Smooth muscle cell of trachea (primary cell): ENCODE measurements at places on chromosomes 2 and 18. TPM values are rescaled to one million over a fixed set of nuclear protein-coding genes. Genes with fewer than 3 reads are reported as not detected.

Gene SP5
- not detected in 2 replicates for total RNA-seq

Gene SLC9A2
- total RNA-seq = under 0.01 TPM in 2 replicates

Gene FSHR
- not detected in 2 replicates for total RNA-seq

Gene REG1B
- total RNA-seq = not detected in 2 replicates

Gene GALNT5
- total RNA-seq = 62.3 and 81.0 TPM in 2 replicates

Gene LINC00305
- total RNA-seq = not detected in 2 replicates

Gene SCTR
- not detected in 2 replicates for total RNA-seq

Gene PROM2
- 0.29 and 0.83 TPM in 2 replicates for total RNA-seq

Gene C2orf66
- total RNA-seq = 0.17 and 0.29 TPM in 2 replicates

Gene GPBAR1
- not detected in 2 replicates for total RNA-seq

Gene TEKT4
- not detected in 2 replicates for total RNA-seq

Gene RMC1
- 21.1 and 30.1 TPM in 2 replicates for total RNA-seq

Gene KLHL29
- total RNA-seq = 4.2 and 13.9 TPM in 2 replicates

Gene MEP1B
- total RNA-seq = 0.17 TPM in 1 of 2 replicates, not detected in the other

Gene RIT2
- not detected in 2 replicates for total RNA-seq

Gene SLC5A7
- total RNA-seq = not detected in 2 replicates

Gene DOCK10
- total RNA-seq = 36.9 and 37.7 TPM in 2 replicates

Gene SAG
- not detected in 2 replicates for total RNA-seq

Gene RUFY4
- total RNA-seq = not detected in 2 replicates

Gene CSRNP3
- total RNA-seq = 2.8 and 3.0 TPM in 2 replicates

Gene TMBIM1
- total RNA-seq = 111 and 299 TPM in 2 replicates

Gene CDH19
- not detected in 2 replicates for total RNA-seq

Gene CAPN14
- 0.33 and 0.58 TPM in 2 replicates for total RNA-seq

Gene LDLRAD4
- under 0.01 and 0.17 TPM in 2 replicates for total RNA-seq

Gene CERKL
- total RNA-seq = 0.15 and 0.17 TPM in 2 replicates

Gene CGREF1
- 3.6 and 6.1 TPM in 2 replicates for total RNA-seq

Gene PDE1A
- total RNA-seq = 26.5 and 75.3 TPM in 2 replicates

Gene OTOS
- total RNA-seq = 1.2 TPM in 1 of 2 replicates, not detected in the other

Gene ACVR1C
- total RNA-seq = 0.44 and 0.50 TPM in 2 replicates

Gene BCL11A
- under 0.01 and 0.15 TPM in 2 replicates for total RNA-seq

Gene NTSR2
- not detected in 2 replicates for total RNA-seq

Gene IL1RL1
- total RNA-seq = 0.33 and 0.44 TPM in 2 replicates

Gene ZSWIM2
- under 0.01 TPM in 1 of 2 replicates, not detected in the other for total RNA-seq

Gene HEATR5B
- 18.7 and 28.4 TPM in 2 replicates for total RNA-seq

Gene COPS7B
- total RNA-seq = 19.5 and 20.5 TPM in 2 replicates

Gene NT5DC4
- not detected in 2 replicates for total RNA-seq
